Stimulated activated CD4-positive, alpha-beta T cell treated with anti-CD3 and anti-CD28 coated beads, Interleukin-2, amount 100 ng/mL, for 48 hours (primary cell): ENCODE measurements at places on chromosomes 2 and 18.

DNA sequence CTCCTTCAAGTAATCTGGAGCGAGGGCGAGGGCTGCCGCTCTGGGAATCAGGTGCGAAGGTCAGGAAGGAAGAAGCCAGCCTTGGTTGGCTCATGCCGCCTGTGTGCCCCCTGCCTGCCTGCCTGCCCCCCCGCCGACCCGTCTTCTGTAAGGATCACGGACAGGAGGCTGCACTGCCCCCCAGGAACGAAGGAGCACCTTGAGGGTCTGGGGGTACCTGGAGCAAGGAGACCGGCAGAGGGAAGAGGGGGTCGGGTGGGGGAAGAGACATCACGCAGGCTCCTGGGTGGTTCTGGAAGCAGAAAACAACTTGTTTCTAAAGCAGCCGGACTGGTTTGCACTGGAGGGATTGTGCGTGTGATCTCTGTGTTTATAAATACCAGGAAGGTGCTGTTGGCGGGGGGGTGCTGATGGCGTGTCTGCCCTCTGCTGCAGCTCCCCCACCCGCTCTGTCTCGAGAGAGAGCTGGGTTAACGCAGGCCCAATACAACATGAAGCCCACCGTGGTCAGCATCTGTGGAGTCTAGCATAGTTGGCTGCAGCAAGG, 1.7 kb downstream of the FOSL2 start:
- no peak for DNase-seq

DNA sequence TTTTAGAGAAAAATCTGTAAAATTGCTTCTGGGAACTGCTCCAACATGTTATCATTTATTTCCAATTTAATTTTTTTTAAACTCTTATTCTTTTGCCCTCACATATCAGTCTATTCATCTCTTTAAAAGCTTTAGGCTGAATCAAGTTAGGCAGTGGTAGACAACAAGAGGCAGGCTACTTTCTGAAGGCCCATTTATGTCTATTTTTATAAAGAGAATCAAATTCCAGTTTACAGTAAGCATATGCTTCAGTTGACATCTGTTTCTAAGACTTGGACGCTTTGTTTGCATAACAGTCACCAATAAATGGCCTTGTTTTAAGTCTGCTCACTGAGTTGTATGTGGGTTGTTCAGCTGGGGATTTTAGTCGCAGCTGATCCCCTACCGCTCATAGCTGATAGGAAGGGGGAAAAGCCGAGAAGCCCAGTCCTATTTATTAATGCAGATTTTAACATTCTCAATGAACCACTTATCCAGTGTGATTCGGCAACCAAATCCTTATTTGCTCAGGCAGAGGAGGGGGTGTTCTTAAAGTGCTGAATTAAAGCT, 260.4 kb upstream of the SIX3 start:
- no peak for DNase-seq

GRCh38 chr2:36433311-36434217, 78.0 kb downstream of the CRIM1 start:
- no peak for DNase-seq

DNA sequence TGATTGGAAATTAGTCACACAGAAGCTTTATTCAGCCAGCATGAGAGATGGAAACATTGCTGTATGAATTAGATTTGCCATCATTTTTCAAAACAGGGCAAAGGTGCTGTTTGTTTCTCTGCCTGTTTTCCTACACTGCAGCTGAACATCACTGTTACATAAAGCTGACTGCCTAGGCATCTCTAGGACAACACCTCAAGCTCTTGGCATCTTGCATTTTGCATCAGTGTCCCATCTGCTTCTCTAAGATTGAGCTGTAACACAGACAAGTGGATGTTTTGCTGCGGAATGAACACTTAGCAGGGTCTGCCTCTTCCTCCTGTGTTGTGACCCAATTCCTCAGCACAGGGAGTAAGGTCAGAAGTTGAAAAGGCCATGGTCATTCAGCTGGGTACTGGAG, 4.9 kb downstream of the CCT7 start:
- DNase-seq, result no peak

DNA sequence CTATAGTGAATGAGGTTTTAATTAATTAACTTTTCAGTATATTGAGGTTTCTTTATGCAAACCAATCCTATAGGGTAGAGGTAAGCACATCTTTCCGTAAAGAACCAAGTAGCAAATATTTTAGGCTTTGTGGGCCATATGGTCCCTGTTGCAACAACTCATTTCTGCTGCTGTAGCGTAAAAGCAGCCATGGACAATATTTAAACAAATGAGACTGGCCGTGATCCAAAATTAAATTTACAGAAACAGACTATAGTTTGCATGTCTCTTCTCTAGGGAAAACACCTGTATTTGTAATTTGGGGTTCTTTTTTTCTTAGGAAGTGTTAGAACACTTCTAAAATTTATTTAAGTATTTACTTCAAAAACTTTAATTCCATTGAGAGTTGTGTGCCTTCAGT, 104.3 kb downstream of the KYNU start:
- no peak for DNase-seq

DNA sequence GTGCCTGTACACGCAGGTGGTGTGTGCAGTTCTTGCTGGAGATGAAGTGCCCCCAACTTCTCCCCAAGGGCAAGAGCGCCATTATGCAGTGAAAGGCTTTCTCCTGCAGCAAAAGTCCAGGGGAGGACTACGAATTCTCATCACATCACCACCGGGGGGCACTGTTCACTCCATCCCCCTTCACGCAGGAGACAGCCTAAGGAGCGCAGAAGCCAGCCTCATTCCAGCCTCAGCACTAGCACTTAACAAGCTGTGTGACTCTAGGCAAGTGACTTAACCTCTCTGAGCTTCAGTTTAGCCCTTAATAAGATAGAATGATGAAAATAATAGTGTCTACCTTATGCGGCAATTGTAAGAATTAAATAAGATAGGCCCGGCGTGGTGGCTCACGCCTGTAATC, 32.3 kb downstream of the DNMT3A start:
- DNase-seq, result peak; percentile 62

DNA sequence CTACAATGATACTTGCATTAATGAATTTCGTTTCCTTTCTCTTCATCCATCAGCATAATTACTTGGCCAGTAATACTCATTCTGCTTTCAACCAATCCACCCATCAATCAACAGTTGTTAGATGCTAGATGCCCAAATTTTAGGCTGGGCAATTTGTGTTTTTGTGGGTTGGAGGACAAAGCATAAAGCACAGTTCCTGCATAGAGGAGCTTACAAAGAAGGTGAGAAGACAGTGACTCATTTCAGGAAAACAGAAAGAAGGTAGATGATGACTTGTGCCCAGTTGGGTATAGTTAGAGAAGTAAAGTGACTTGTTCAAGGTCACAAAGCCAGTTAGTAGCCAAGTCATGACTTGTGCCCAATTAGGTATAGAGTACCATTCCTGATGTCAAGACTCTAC, 1186.8 kb upstream of the CELF4 start:
- no peak for DNase-seq

- no peak for DNase-seq
These were observed 511.4 kb downstream of the KCNJ3 start for GRCh38 chr2:155209696-155210450.

- DNase-seq, result no peak
These were observed 685.8 kb upstream of the HS6ST1 start for GRCh38 chr2:129004485-129004884.

DNA sequence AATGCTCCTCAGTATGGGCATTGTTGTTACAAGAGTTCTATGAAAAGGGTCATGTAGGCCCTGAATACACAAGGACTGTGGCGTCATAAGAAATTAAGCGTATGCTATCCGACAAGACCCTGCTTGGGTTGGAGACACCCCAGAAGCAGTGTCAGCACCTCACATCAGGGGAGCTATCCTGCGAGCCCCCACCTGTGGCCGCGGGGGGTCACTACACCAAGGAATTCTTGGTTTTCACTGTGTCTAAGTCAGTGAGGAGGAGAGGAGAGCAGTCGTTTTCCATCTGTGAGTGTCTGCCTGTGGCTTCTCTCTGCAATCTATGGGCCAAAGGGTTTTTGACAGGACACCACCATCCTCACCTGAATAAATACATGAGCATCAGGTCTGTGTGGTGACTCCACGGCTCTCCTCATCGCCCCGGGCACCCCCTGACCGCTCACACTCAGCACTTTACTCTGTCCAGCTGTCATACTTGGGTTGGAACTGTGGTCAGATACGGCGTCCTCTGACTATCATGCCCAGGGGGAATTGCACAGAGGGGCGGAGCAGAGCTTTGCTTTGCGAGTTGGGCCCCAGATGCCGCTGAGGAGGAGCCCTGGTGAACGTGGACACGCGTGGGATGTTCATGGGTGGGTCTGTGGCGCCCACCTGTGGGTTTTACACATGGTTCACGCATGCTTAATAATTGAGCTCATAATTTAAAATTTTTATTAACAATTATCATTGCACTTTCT, 235.5 kb downstream of the MYT1L start:
- DNase-seq, result no peak

- no peak for DNase-seq
These were observed 2.6 kb upstream of the HOXD11 start for GRCh38 chr2:176104316-176105077.

GRCh38 chr2:48345176-48345575, 184.8 kb upstream of the STON1 start:
- no peak for DNase-seq

DNA sequence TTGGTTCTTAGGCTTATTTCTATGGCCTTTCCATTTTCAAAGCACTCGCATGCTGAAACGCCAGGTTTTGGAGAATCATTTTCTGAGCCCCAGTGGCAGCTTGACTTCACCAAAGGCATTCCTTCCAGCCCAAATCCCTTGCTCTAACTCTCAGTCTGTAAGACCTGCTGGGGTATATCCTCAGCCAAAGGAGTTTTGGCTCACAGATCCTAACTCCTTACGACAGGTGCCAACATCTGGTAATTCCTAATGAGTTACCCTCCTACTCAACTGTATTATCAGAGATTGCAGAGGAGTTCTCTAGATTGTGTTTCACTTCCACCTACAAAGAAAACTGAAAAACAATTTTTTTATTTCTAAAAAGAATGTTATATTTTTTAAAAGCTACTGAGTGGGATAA, 79.0 kb upstream of the RAB27B start:
- DNase-seq, result no peak

DNA sequence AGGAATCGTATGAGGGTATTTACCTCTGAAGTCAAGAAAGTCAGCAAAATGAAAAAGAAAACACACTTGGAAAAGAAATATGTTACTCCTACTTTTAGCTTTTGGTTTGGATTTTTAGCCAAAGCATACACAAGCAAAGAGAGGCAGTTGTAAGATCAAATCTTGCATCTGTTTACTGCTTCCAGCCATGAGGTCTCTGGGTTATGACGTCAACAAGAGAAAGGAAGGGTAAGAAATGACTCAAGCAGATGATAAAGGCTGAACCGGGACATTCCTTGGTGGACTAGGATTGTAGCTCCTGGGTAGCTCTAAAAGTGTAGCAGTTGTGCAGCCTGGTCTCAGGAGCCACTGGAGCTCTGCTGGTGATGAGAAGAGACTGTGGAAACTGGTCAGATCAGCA, 16.8 kb downstream of the CTNNA2 start:
- no peak for DNase-seq

DNA sequence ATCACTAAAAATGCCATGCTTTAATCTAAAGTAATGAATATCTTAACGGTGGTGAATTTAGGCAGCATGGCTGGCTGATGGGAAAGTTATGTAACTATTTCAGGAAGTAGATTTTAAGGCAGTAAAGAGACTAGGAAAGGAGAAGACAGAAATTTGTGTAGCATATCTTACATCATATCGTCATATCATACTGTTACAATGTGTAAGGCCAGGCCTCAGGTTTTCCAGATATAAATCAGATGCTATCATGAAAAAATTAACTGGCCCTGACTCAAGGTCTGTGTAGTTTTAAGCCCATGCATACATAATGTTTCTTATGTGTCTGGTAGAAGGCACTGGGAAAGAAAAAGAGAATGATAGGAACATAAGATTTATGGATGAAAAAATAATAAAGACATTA, 8.9 kb upstream of the FAP start:
- no peak for DNase-seq

GRCh38 chr2:21559351-21559750, 435.6 kb downstream of the TDRD15 start:
- no peak for DNase-seq

- DNase-seq, result no peak
These were observed 218.6 kb downstream of the HRH4 start for GRCh38 chr18:24679062-24679461.

GRCh38 chr2:157936406-157936805, 60.3 kb upstream of the ACVR1 start:
- no peak for DNase-seq

DNA sequence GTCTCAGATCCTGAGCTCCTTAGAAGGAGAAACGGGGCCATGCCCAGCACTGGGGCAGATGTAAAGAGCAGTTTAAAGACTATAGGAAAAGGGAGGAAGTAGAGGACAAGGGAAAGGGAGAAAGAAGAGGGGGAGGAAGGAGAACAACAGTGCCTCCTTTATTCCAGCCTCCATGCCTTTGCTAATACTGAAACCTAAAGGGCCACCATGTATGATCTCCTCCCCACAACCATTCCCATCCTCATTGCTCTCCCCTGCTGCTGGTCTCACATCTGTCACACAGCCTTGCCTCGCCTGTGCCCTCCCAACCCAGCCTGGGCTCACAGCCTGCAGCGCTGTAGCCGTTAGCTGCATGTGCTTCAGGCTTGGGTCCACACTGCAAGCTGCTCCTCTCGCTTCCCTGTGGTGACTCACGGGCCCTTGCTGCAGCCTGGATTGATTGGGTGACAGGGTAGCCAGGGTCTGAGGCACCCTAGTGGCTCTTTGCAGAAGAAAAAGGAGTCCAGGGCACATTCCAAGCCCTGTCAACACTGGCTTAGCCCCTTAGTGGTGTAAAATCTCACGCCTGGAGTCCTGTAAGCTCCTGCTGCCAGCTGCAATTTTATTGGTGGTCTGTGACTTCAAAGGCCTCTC, 281.9 kb downstream of the SRBD1 start:
- no peak for DNase-seq

DNA sequence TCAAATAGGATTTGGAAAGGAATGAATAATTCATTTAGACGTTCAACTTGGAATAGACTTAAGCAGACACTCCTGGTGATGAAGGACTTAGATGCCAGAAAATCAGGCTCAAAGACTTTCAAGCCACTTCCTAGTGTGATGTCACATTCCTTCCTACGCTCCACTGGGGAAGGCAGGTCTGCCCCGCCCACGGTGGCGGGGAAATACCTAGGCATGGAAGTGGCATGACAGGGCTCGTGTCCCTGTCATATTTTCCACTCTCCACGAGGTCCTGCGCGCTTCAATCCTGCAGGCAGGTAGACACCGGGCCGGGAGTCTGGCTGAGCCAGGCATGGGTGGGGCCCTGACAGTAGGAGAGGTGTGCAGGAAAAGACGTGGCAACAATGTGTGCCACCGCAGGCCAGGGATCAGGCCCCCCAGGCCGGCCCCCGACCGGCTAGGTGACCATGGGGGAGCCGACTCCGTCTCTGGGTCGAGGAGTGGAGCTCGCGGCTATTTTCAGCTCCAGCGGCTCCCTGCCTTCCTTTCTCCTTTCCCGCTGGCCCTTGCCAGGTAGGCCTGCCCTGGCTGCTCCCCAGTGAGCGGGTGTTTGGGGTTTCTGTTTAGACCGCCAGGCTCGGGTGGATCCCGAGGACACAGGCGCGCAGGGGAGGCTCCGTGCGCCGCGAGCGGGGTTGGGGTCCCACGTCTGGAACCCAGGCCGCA, at the start of gene IL1RL2:
Gene IL1RL2, plus strand, starts transcription at position 233 of the 705 bp plus-strand sequence. CDS start 845 bp downstream, outside the sequence.
- DNase-seq, result no peak

GRCh38 chr2:48430528-48431094, 99.3 kb upstream of the STON1 start:
- DNase-seq, result no peak

- DNase-seq, result no peak
These were observed 35.4 kb downstream of the MGAT5 start for GRCh38 chr2:134289225-134289624.
